ENCODE measurements at places on chromosomes 16 and 17.

- DNase-seq: no peak
These were observed 2.6 kb downstream of the STH start for GRCh38 chr17:46001390-46002310.

- no peak for DNase-seq
These were observed 7.8 kb upstream of the MAPK7 start for GRCh38 chr17:19370493-19370960.

- DNase-seq: no peak
These were observed 94.8 kb downstream of the TNFRSF13B start for GRCh38 chr17:16877099-16877498.

- DNase-seq: no peak
These were observed 35.5 kb downstream of the ADCY7 start for GRCh38 chr16:50301626-50302471.

DNA sequence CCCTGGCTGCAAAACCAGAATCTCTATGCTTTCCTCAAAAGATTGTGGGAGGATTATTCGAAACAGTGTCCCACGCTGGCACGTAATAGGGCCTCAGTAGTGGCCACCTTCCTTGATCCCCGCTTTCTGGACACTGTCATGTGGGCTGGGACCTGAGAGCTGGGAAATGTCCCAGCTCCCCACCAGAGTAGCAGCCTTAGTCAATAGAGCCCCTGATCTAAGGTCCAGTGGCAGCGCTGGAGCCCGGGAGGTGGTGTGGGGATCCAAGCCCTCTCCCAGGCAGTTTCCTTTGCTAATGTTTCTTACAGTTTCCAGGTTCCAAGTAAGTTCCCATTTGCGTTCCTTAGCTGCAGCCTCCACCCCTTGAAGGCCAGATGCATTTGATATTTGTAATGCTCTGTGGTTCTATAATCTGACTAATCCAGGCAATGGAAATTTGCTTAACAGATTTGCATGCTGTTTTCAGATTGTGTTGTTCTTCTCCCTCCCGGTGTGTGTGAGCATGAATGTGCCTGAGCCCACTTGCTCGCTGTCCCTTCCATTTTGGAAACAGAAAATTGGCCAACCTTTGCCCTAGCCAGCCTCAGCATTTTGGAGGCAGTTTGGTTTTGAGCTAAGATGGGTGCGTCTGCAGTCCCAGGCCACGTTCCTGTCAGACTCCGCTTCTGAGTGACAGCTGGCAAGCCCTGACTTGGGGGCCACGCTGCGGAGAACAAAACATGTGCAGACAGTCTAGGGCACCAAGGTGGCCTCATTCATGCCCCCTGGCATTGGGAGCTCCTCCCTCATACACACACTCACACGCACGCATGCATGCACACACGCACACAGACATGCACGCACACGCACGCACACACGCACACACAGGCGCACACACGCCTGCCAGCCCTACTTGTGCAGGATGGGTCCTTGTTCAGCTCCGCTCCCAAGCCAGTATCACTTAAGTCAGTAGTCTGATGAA is 69.4 kb downstream of the CCDC182 start:
- no peak for DNase-seq

DNA sequence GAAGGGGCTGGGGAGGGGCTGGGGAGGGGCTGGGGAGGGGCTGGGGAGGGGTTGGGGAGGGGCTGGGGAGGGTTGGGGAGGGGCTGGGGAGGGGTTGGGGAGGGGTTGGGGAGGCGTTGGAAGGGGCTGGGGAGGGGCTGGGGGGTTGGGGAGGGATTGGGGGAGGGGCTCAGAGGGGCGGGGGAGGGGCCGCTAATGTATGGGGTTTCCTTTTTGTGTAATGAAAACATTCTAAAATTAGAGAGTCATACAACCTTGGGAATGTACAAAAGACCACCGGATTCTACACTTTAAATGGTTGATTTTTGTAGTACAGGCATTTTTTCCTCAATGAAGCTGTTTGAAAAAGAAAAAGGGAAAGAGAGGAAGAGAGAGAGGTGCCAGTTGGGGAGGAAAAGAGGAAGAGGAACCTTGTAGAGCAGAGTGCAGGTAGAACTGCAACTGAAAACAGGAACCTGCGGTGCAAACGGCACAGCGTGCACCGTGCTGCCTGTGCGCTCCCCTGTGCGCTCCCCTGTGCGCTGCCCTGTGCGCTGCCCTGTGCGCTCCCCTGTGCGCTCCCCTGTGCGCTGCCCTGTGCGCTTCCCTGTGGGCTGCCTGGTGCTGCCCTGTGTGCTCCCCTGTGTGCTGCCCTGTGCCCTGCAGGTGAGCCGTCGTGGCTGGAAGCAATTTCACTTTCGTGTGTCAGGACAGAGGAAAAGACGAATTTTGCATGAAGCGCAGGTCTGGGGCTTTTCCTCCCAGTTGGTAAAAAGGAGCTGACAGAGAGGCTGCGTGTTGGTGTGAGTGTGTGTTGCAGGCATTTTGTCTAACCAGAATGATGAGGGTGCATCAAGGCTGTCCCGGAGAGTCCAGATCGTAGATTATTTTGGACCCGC is 40.8 kb downstream of the METRNL start:
- no peak for DNase-seq

DNA sequence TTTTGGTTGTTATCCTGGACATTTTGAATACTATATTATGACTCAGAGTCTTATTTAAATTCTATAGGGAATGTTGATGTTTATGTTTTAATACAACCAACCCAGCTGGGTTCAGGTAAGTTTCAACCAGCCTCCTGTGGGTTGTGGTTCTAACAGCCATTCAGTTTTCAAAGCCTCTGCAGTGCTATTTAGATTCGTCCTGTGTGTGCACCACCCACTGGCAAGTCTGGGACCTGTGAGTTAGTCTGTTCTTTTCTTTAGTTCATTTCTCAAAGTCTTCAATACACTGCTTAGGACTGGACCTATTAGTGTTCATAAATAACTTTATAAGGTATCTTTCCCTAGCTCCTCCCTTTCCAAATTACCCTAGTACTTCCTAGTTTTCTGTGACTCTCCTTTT is 170.6 kb downstream of the TMEM132E start:
- no peak for DNase-seq

GRCh38 chr16:57016831-57017230 is 27.5 kb downstream of the NLRC5 start:
- no peak for DNase-seq

DNA sequence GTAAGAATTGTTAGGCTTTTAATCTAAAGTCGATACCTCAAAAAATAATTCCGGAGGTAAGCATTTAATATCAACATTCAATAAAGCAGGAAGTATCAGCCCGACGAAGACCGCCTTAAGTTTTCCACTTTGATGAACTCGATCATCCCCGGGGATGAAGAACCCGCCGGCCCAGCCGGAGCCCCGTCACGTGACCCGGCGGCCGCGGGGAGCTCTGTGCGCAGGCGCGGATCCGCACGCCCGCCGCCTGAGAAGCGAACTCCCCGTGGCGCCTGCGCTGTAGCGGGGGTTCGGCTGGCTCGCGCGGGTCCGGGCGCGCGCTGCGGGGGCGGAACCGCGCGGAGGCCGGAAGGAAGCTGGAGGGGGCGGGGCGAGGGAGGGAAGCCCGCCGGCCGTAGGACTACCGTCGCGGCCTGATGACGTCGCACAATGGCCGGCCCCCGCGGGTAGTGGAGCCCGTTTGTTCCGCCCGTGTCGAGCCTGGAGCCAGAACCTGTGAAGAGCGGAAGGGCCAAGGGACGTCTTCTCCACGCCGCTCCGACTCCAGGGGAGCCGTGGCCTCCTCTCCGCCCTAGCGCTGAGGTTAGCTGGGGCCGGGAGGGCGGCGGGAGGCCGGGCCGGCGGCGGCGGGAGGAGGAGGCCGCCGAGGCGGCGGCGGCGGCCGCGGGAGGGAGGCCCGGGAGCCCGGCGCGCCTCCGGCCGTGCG is at the start of gene ZC3H18:
Gene ZC3H18 (plus strand): TSS at position 419 of the 706 bp plus-strand sequence. CDS start 6,721 bp downstream, outside the sequence.
- peak; percentile 100 for DNase-seq
